Activated CD4-positive, alpha-beta memory T cell treated with anti-CD3 and anti-CD28 coated beads, Interleukin-2, amount 10 ng/mL, durations not matched to agents 7 days and 5 days (primary cell): ENCODE measurements at places on chromosomes 13 and 19. TPM values are rescaled to one million over a fixed set of nuclear protein-coding genes. Genes with fewer than 3 reads are reported as not detected.

DNA sequence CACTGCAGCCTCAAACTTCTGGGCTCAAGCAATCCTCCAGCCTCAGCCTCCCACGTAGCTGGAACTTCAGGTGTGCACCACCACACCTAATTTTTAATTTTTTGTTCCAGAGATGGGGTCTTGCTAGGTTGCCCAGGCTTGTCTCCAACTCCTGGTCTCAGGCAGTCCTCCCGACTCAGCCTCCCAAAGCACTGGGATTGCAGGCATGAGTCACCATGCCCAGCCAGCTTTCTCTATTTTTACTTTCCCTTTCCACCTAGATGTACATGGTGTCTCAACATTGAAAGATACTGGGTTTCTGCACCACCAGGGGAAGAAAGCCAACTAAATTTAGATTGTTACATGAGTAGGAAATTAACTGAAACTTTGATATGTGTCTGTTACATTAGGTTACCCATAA, 13.8 kb upstream of the ZNF846 start:
- no peak overlapping the region for H3K27ac ChIP-seq
- no peaks in the 10 kb centered on the region for H3K36me3 ChIP-seq

DNA sequence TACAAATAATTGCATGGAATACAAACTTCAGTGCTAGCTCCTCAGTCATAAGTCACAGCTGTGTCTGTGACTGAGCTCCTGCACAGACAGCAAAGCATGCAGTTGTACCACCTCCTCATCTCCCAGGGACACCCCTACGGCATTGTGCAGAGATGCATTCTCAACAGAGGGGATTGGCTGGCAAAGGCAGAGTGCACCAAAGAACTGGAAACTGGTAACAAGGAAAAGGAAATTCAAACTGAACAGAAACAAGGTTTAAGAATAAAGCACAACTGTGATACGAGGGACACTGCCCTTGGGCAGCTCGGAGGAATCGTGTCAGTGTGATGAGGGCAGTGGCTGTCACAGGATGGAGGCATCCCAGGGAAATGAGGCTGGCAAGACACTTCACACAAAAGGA, 126.1 kb upstream of the SOX1 start:
- no peak for DNase-seq
- H3K27me3 ChIP-seq: no peaks in the 10 kb centered on the region
- no peaks in the 10 kb centered on the region for H3K4me1 ChIP-seq
- no peak overlapping the region for H3K27ac ChIP-seq
- H3K36me3 ChIP-seq: no peaks in the 10 kb centered on the region
- no peak overlapping the region for H3K4me3 ChIP-seq

GRCh38 chr13:42101821-42102585, 53.6 kb downstream of the DGKH start:
- no peak for DNase-seq
- H3K36me3 ChIP-seq: peaks cover 18% of the 10 kb centered on the region
- H3K27me3 ChIP-seq: no peaks in the 10 kb centered on the region
- peaks cover 16% of the 10 kb centered on the region for H3K4me1 ChIP-seq
- peak overlapping the region; percentile 11 for H3K27ac ChIP-seq

DNA sequence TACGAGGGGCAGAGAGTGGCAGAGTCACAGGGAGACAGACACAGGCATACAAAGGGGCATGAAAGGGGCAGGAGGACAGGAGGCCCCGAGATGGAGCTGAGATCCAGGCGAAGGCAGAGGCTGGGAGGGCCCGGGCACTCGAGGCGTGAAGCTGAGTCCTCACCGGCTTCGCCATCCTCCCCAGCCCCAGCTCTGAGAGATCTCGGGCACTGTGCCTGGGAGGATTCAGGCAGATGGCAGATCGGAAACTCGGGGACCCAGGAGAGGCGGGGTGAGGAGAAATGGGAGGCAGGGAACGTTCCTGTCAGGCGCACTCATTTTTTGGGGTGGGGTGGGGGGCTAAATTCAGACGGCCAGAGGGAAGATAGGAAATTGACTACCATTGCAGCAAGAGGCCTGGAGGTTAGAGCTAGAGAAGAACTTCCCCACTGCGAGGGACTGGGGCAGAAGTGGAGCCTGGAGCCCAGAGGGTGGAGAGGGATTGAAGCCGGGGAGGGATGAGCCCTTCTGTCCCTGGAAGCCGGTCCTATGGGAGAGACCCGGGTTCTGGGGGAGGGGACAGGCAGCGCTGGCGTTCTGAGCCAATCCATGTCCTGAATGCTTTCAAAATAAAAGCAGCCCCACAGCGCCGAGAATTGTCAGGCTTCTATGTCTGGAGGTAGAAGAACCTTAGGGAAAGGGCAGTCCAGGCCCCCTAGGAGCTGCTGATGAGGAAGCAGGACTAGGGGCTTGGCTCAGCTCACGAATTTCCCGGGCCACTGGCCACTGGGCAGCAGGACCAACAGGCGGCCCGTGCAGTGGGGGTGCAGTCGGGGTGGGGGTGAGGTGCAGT, 12.6 kb downstream of the LRRC4B start:
- no peaks in the 10 kb centered on the region for H3K36me3 ChIP-seq
- H3K4me3 ChIP-seq: peak overlapping the region; percentile 80
- DNase-seq: no peak
- peaks cover 38% of the 10 kb centered on the region for H3K27me3 ChIP-seq

DNA sequence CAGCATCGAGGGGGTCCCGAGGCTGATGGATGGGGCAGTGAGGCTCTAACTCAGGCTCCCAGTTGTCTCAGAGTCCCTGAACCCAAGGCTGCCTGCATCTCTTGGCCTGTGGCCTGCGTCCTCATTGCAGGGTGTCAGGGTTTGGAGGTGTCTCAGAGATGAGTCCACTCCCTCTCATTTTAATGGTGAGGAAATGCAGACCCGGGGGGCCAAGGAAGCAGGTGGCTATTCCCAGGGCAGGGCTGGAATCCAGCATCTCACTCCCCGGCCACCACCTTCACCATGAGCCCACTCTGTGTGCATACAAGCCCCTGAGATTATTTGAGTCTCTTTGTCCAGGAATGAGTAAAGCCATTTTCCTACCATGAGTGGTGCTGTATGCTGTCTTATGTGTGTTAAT, 21.4 kb downstream of the TEX29 start:
- H3K27ac ChIP-seq: no peak overlapping the region
- no peaks in the 10 kb centered on the region for H3K27me3 ChIP-seq
- no peaks in the 10 kb centered on the region for H3K4me1 ChIP-seq
- no peak overlapping the region for H3K4me3 ChIP-seq

DNA sequence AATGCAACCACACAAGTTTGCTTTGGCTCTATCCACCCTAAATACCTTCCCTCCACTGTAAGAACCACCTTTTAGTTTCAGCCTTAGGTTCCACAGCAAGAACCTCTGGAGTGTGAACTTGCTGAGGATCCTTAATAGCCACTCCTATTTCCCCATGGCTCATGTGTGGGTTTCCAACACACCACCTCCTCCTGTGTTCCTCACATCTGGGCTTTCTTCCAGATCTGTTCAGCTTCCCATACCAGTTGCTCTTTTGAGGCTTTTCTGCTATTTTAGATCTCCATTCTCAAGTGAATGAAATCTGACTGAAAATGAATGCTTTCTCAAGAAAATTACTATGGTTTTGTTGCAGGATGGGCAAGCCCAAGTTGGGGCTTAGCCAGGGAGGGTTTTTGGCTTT, 104.8 kb upstream of the MIR17HG start:
- H3K4me3 ChIP-seq: no peak overlapping the region
- H3K36me3 ChIP-seq: no peaks in the 10 kb centered on the region
- no peaks in the 10 kb centered on the region for H3K4me1 ChIP-seq
- no peak for DNase-seq
- H3K27me3 ChIP-seq: no peaks in the 10 kb centered on the region

GRCh38 chr13:104782741-104783140, 1716.5 kb upstream of the SLC10A2 start:
- H3K27me3 ChIP-seq: no peaks in the 10 kb centered on the region
- no peaks in the 10 kb centered on the region for H3K4me1 ChIP-seq
- no peaks in the 10 kb centered on the region for H3K36me3 ChIP-seq
- H3K4me3 ChIP-seq: no peak overlapping the region

DNA sequence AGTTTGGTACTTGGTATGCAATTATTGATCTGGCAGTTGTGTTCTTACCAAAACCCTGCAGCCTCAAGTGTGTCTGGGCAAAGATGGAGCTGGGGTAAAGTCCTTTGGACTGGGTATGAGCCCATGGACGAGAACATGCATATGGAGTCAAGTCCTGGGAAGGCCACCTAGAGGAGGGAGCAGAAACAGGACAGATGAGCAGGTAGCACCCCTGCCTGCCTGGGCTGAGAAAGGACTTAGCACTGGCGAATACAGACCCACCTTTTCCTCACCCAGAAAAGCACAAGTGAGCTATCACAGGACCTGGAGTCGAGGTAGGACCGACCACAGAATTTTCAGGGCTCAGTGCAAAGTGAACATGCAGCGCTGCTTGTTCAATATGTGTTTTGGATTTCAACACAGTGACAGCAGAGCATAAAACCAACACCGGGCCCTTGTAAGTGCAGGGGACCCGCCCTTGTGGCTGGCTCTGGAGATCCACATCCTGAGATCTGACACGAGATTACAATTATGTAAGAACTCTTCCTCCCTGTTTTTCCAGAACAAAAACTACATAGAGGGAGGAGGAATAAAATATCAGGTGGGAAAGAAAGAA, 25.9 kb downstream of the IGFL2 start:
- no peaks in the 10 kb centered on the region for H3K36me3 ChIP-seq
- no peak overlapping the region for H3K4me3 ChIP-seq
- no peaks in the 10 kb centered on the region for H3K4me1 ChIP-seq
- no peak overlapping the region for H3K27ac ChIP-seq
- H3K27me3 ChIP-seq: peaks cover 19% of the 10 kb centered on the region
- DNase-seq: no peak

GRCh38 chr13:77833331-77833863, 85.2 kb downstream of the EDNRB start:
- DNase-seq: no peak
- no peak overlapping the region for H3K27ac ChIP-seq
- H3K36me3 ChIP-seq: no peaks in the 10 kb centered on the region
- no peaks in the 10 kb centered on the region for H3K27me3 ChIP-seq

DNA sequence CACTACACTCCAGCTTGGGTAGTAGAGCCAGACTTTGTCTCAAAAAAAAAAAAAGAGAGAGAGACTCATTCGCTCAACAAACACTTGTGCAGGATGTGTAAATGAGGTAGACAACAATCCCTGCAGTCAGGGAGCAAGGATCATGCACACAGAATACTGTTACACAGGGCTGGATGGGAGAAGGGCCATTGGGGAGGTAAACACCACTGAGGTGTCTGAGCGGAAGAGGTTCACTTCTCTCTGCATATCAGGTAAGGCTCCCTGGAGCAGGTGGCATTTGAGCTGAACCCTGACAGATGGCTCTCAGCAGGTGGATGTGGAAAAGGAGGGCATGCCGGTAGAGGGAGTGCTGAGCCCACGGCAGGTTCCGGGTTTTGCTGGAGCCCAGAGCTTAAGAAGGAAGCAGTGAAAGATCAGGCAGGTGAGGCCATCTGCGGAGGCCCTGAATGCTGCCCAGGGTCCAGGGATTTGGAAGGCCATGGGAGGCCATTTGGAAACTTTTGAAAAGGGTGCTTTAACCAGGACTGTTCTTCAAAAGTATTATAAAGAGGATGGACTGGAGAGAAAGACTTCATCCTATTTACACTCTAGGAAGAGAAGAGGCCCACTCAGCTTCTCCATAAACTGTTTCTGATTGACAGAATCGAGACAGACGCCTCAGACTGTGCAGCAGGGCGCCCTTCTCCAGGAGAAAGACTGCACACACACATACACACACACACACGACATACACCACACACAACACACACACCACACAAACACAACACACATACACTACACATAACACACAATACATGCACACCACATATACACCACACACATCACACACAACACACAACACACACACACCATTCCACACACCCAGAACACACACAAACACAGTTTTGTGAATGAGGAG, 199.4 kb downstream of the USP12 start:
- peaks cover 2% of the 10 kb centered on the region for H3K27me3 ChIP-seq
- H3K4me1 ChIP-seq: peaks cover 3% of the 10 kb centered on the region
- H3K36me3 ChIP-seq: no peaks in the 10 kb centered on the region
- H3K27ac ChIP-seq: no peak overlapping the region
- peak; percentile 33 for DNase-seq

- no peak for DNase-seq
- peaks cover 11% of the 10 kb centered on the region for H3K4me1 ChIP-seq
- H3K27ac ChIP-seq: no peak overlapping the region
- no peak overlapping the region for H3K4me3 ChIP-seq
- H3K36me3 ChIP-seq: no peaks in the 10 kb centered on the region
Observed at GRCh38 chr13:48125794-48126228, 30.9 kb upstream of the MED4 start.

- H3K27ac ChIP-seq: no peak overlapping the region
- H3K4me3 ChIP-seq: no peak overlapping the region
- H3K27me3 ChIP-seq: no peaks in the 10 kb centered on the region
- H3K36me3 ChIP-seq: peaks cover 2% of the 10 kb centered on the region
- H3K4me1 ChIP-seq: peaks cover 24% of the 10 kb centered on the region
Observed at GRCh38 chr19:29967623-29968022, 25.6 kb downstream of the URI1 start.

DNA sequence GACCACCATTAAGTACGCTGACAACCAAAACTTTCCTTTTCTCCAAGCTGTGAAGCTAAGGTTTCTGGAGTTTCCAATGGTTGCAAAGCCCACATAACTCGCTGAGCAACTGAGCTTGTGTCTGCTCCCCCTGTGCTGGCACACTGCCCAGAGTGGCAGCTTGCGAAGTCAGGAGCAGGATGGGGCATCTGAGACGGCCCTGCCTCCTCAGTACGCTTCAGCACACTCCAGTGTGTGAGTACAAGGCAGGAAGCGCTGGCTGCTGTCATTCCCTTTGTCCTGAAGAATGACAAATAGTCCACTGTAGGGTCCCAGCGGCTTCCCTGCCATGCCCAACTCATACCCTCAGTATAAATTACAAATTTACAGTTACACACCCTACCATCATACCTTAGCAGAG, 51.5 kb downstream of the SKA3 start:
- H3K27ac ChIP-seq: no peak overlapping the region
- no peak overlapping the region for H3K4me3 ChIP-seq
- DNase-seq: no peak
- peaks cover 4% of the 10 kb centered on the region for H3K27me3 ChIP-seq
- no peaks in the 10 kb centered on the region for H3K36me3 ChIP-seq

GRCh38 chr13:40236566-40237168, 429.8 kb downstream of the FOXO1 start:
- peaks cover 1% of the 10 kb centered on the region for H3K4me1 ChIP-seq
- H3K27me3 ChIP-seq: no peaks in the 10 kb centered on the region
- no peak for DNase-seq
- H3K4me3 ChIP-seq: no peak overlapping the region
- H3K36me3 ChIP-seq: no peaks in the 10 kb centered on the region

GRCh38 chr13:30256713-30257467, 50.5 kb downstream of the KATNAL1 start:
- no peak for DNase-seq
- H3K27me3 ChIP-seq: no peaks in the 10 kb centered on the region
- H3K36me3 ChIP-seq: peaks cover 9% of the 10 kb centered on the region
- peaks cover 22% of the 10 kb centered on the region for H3K4me1 ChIP-seq
- H3K4me3 ChIP-seq: no peak overlapping the region

- peaks cover 63% of the 10 kb centered on the region for H3K36me3 ChIP-seq
- no peak overlapping the region for H3K4me3 ChIP-seq
- no peaks in the 10 kb centered on the region for H3K27me3 ChIP-seq
- peaks cover 35% of the 10 kb centered on the region for H3K4me1 ChIP-seq
- DNase-seq: no peak
- no peak overlapping the region for H3K27ac ChIP-seq
Observed at GRCh38 chr19:46726971-46727501, 10.1 kb upstream of the PRKD2 start.

GRCh38 chr19:5016781-5017180, 47.9 kb downstream of the KDM4B start:
- peaks cover 2% of the 10 kb centered on the region for H3K4me1 ChIP-seq
- no peak overlapping the region for H3K27ac ChIP-seq
- H3K27me3 ChIP-seq: no peaks in the 10 kb centered on the region

Gene TSSK6
- total RNA-seq: 5.3 TPM

Gene POSTN
- not detected for total RNA-seq

Gene CDX2
- not detected for total RNA-seq

Gene KIR2DL4
- not detected for total RNA-seq

Gene ABHD13
- 10.8 TPM for total RNA-seq

Gene LMTK3
- 3.8 TPM for total RNA-seq

Gene CAPS
- 12.5 TPM for total RNA-seq

Gene PCDH20
- not detected for total RNA-seq
